ENCODE measurements at places on chromosomes 3 and 15.

DNA sequence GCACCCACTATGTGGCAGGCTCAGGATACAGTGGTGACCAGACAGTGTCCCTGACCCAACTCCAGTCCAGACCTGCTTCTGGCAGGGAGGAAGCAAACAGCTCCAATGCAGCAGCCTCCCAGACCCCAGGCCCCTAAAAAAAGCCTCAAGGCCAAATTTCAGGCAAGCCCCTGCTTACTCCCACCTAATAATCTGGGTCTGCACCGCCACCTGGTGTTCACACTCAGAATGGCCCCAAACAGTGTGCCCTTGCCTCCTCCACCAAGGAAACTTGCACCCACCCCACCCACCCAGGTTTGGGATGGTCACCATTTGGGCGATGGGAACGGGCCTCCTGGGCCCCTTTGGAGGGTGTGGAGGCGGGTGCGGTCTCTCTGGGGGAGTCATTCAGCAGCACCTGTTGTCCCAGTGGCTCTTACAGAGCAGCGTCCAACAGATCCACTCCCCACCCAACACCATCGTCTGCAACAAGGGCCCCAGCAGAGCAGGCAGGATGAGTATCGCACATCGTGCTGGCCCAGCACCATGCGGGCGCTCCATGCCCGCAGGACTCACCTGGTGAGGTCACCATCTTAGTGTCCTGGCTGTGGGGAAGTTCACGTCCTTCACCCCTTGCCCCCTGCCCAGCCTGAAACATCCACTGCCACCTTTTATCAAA is 17.3 kb downstream of the C3orf18 start:
- DNase-seq = peak; percentile 40

DNA sequence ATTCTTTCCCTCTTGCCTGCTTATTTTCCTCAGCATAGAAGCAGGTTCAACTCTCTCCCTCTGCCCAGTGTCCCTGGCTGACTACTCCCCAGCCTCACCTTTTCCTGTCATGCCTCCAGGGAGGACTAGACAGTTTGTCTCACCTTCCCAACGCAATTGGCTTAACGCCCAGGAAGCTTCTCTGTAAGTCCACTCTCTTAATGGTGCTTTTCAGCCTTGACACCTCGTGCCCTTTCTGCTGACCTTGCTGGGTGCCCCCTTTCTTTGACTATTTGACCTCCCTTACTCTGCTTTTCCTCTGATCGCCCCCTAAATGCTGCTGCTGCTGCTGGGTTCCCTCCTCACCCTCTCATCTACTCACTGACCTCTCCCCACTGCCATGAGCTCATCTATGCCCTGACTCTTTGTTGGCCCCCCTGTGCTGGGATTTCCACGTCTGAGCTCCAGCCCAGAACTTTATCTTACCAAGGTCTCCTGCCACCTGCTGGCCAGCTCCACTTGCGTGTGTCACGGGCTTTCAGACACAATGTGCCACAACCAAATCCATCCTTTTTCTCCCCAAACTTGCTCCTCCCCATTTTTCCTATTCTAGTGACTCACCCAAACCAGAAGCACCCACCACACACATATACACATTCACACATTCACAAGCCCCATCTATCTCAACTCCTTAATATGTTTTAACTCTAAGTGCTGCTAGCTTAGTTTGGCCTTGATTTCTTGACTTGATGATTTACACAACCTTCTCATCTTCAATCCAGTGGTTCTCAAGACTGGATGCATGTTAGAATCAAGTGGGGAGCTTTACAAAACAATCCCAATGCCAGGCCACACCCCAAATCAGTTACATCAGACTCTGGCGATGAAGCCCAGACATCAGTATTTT is 16.6 kb downstream of the EPB42 start:
- DNase-seq = peak; percentile 26

GRCh38 chr3:188305220-188305619 is 151.3 kb downstream of the LPP start:
- no peak for DNase-seq

GRCh38 chr3:74115906-74116305 is 491.2 kb upstream of the PDZRN3 start:
- DNase-seq = no peak
